ENCODE measurements at places on chromosomes 11 and 22.
A peak's percentile ranks its signal among the peaks of the same experiment; 100 is the strongest.

GRCh38 chr22:46457502-46458488, 79.6 kb downstream of the CELSR1 start:
- DNase-seq, result no peak

GRCh38 chr11:9575260-9576240, 2.1 kb downstream of the WEE1 start:
- peak; percentile 47 for DNase-seq

- no peak for DNase-seq
Measured at GRCh38 chr22:38464992-38465672, 2.8 kb upstream of the KDELR3 start.

GRCh38 chr22:38314933-38315822, 2.1 kb downstream of the CSNK1E start:
- DNase-seq, result no peak

DNA sequence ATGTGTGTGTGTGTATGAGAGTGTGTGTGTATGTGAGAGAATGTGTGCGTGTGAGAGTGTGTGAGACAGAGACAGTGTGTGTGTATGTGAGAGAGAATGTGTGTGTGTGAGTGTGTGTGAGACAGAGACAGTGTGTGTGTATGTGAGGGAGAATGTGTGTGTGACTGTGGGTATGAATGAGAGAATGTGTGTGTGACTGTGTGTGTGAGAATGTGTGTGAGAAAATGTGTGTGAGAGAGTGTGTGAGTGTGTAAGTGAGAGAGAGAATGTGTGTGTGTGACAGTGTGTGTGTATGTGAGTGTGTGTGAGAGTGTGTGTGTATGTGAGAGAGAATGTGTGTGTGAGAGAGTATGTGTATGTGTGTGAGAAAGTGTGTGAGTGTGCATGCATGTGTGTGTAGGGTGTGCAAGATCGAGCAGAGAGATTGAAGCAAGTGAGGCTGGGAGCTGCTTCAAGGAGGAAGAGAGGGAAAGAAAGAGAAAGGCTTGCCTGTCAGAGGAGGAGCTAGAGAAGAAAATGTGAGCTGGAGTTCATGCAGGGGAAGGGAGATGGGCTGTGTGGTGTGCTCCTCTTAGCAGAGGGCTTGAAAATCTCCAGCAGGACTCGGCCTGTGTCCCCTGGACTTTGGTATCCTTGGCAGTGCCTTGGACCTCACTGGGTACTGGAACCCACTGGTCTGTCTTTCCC, 27.7 kb upstream of the TP53I11 start:
- no peak for DNase-seq

GRCh38 chr22:20792966-20793728, 19.2 kb downstream of the SERPIND1 start:
- DNase-seq, result no peak

GRCh38 chr11:34356913-34357700, 703 bp downstream of the ABTB2 start:
- DNase-seq, result peak; percentile 52

DNA sequence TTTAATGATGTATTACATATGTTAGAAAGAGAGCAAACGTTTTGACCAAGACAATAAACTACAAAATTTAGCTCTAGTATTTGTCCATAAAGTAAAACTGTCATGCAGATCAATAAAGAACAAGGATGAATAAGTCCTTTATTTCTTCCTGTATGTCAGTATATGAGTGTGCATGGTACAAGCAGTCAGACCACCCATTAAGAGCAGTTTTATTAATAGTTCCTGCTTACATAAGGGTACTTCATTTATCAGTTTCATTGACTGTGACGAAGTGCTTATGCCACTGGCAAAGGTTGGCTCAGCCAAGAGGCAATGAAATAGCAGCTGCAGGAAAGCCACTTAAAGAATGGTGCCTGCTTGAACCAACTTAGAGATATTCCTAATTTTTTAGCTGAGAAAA, 913.0 kb upstream of the CNTN5 start:
- DNase-seq, result no peak

DNA sequence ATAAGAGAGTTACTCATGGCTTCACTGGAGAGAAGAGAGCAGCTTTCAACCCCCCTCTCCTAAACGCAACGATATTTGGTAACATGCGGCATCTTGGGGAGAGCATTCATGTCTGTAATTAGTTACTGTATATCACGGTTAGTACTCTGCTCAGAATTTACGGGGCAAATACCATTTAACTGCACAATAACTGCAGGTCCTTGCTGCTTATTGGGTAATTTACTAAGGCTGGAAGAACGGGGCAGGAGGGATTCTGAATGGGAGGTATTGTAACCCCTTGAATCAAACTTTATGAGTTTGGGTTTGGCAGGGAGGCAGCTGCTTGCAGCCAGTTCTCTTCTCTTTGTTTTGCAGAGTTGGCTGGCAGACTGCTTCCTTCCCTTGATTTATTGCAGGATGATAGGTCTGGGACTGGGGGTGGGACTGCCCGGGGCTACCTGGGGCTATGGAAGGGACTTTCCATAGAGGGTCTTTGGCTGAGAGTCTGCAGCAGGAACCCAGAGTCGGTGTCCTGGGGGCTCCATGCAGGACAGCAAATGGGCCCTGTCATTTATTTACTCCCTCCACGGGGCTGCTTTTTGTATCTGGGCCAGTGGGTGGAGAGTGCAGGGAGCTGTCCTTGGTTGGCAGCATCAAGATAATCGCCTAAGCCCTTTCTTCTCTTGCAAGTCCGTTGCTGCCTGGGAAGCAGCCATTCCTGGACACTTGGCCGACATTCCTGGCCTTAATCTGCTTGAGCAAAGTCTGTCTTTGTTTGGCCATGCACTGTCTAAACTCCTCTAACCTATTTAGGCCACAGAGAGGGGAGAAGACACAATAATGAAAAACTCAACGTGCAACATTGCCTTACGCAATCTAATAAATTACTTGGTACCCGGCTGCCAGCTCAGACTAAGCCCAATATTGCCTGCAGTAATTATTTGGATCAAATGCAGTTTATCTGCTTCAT, 188.9 kb downstream of the ST3GAL4 start:
- DNase-seq, result no peak

DNA sequence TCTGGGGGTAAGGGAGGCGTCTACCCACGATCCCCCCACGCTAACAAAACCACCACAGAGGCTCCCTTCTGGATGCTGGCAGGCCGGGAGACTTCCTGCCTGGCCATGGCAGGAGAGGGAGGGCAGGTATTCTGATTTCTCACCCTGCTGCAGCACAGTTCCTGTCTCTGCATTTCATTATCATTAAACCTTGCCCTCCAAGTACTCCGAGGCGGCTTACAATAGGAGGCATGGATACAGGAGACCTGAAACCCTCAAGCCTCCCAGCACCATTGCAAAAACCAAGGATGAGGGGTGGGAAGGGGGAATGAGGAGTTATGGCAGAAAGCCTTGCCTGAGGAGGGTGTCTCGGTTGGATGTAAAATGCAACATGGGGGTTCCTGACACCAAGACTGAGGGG, 44.1 kb upstream of the MN1 start:
- DNase-seq, result no peak

- DNase-seq, result no peak
Measured at GRCh38 chr22:50117168-50117762, 27.5 kb downstream of the MOV10L1 start.

DNA sequence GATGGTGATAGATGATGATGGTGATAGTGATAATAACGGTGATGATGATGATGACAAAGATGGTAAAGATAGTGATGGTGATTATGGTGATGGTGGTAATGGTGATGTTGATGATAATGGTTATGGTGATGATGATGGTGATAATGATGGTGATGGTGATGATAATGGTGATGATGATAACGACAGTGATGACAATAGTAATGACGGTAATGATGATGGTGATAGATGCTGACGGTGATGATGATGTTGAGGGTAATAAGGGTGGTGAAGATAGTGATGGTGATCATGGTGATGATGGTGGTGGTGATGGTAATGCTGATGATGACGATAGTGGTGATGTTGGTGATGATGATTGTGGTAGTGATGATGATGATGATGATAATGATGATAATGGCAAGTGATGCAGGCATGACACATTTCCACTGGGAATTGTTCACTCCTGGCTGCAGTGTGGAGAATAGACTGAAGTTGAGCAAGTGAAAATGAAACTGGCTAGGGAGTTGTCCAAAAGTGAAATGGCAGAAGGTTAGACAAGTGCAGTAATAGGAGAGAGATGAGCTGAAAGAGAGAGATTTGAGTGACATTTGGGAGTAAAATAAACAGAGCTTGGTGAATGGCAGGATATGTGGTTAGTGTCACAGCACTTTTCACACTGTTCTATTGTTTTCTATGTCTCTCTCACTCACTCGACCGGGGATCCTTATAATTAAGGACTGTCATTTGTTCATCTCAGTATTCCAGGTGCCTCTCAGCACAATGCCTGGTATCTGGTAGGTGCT, 992.5 kb downstream of the OPCML start:
- no peak for DNase-seq

DNA sequence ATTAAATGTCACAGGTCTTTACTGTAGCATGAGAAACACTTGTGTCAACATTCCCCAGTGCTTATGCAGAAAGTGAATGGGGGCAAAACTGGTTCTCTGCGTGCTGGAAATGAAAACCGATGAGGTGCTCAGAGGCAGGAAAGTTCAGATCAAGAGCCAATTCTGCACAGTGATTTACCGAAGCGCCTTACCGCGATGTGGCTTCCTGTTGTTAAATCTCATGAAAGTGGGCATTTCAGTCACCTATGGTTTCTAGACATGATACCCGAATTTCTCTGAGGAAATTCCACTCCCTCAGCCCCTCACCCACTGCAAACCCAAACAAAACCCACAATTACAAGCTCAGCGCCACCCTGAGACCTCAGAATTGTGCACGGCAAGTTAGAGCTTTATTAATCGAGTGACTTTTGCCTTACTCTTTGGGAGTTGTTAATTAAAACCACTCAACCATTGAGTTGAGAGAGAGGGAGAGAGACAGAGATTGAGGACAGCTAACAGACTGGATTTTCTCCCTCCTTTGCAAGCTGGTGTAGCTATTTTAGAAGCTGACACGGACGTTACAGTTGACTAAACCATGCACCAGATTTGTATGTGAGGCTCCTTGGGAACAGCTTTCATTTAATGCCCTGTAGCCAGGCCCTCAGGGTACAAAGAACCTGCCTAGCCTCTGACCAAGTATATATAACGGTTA, 196.4 kb downstream of the DBX1 start:
- DNase-seq, result no peak

GRCh38 chr11:75432911-75433321, at the start of gene KLHL35:
Gene KLHL35, minus strand, starts transcription at chr11:75433203. Its CDS starts 2,574 bp downstream, at chr11:75430629.
- DNase-seq, result no peak

DNA sequence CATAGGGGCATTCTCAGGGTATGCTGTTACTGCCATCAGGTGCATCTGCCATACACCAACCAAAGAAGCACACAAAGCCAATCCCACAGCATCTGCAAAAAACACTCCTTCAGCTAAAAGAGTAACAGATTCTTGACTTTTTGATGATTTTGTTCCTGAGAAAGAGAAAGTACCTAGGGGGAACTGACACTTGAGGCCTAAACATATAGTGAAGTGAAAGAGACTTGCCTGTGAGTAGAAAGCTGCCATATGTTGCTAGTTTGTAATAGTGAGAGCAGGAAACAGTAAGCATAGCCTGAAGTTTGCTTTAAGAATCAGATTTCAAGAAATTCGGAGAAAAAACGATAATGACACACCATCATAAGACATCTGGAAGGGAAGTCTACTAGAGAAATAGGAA, 97.9 kb upstream of the CTSC start:
- no peak for DNase-seq

- no peak for DNase-seq
Measured at GRCh38 chr11:47342036-47342803, 10.3 kb downstream of the MYBPC3 start.

DNA sequence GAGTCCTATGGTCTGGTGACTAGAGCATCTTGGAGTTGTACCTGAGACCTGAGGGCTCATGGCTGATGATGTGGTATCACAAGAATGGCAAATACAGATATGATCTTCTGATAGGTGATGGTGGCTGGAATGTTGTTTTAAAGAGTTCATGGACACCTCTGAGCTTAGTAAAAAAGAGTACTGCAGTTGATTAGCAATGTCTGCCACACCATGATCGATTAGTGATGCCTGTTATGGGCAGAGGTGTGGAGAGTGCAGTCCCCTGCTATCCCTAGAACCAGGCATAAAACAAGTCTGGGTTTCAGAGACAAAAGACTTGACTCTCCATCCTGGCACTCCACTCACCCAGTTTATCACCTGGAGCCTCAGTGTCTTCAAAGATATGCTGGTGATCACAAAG, 1.4 kb upstream of the BATF2 start:
- no peak for DNase-seq

DNA sequence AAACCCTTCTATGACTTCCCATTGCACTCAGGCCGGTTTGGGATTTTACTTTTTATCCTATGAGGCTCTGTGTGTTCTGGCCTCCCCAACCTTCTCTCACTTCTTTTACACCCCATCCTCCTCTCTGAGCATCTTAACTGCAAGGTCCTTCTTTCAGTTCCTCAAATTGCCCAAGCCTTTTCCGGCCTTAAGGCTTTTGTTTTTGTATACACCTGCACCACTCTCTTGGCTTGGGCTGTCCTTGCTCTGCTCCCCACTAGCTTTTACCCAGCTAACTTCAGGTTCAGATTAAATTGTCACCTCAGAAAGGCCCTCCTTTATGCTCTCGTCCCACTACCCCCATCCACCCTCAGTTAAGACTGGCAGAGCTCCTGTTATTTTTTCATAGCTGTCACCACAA, 55.5 kb downstream of the FAM83F start:
- DNase-seq, result no peak

GRCh38 chr11:65183201-65183891, 1.6 kb downstream of the CAPN1 start:
- no peak for DNase-seq

DNA sequence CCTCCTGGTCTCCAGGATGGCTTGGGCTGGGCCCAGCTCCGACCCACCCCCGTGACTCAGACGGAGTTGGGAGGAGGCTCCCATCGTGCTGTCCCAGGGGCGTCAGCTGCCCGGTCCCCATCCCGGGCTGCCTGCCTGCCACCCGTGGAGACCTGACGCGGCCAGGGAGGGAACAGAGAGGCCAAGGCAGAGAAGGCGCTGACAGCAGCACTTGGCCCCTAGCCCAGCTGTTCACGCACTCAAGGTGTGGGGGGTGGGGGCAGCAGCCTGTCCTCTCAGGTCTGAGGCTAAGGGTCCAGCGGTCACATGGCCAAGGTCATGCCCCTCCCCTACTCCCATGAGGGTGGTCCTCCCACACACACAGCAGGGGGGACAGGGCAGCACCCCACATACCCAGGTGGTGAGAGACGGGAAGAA, 48.6 kb downstream of the ELFN2 start:
- DNase-seq, result no peak

DNA sequence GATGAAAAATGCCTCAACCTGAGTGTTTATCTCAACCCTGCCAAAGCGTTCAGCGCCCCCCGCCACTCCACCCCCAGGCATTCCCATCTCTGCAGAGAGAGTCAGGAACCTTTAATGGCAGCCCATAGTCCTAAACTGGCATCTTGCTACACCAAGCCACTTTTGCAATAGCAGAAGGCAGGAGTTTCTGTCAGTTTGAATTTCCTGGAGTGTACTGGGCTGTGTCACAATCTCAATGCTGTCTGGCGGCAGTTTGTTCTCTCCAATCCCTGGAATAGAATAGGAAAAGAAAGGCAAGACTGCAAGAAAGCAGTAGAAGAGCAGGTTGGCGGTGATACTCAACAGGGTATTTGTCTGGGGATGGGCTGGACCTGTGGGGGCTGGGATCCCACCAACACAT, 32.9 kb upstream of the FLI1 start:
- peak; percentile 69 for DNase-seq

GRCh38 chr11:22780952-22781593, 48.5 kb downstream of the SVIP start:
- no peak for DNase-seq

Data from Kasumi-1 (cell line).